ENCODE measurements at places on chromosomes 4 and X.

- no peak for DNase-seq
- no peaks in the 10 kb centered on the region for H3K36me3 ChIP-seq
- no peak overlapping the region for H3K27ac ChIP-seq
- H3K4me3 ChIP-seq, result no peak overlapping the region
- H3K4me1 ChIP-seq, result no peaks in the 10 kb centered on the region
These were observed 80.4 kb downstream of the HS6ST2 start for GRCh38 chrX:132877954-132878536.

GRCh38 chr4:41647383-41647782 is 101.1 kb downstream of the PHOX2B start:
- no peak for DNase-seq
- H3K4me1 ChIP-seq, result peaks cover 5% of the 10 kb centered on the region
- H3K4me3 ChIP-seq, result no peak overlapping the region
- H3K27me3 ChIP-seq, result peaks cover 20% of the 10 kb centered on the region

GRCh38 chr4:122739174-122739573 is 6.7 kb downstream of the BBS12 start:
- H3K36me3 ChIP-seq, result peaks cover 20% of the 10 kb centered on the region
- DNase-seq, result peak; percentile 85
- H3K4me1 ChIP-seq, result no peaks in the 10 kb centered on the region
- no peak overlapping the region for H3K4me3 ChIP-seq
- H3K27me3 ChIP-seq, result no peaks in the 10 kb centered on the region

DNA sequence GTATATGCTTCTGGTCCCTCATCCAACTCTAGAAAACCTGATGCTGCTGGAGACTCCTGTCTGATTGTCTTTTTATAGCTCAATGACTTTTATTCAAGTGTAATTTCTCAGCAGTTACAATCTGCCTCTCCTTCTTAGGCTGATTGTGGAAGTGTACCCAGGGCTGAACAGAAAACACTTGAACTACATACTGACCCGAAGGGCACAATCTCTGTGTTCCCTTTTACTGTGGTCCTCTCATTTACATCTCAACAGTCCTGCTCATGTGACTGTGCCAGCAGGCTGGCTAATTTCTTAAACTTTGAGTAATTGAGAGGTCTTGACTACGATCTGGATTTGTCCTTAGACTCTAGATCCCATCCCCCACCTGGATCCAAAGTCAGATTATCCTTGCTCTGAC is 863.4 kb downstream of the PDHA2 start:
- no peak overlapping the region for H3K4me3 ChIP-seq
- H3K36me3 ChIP-seq, result no peaks in the 10 kb centered on the region
- no peak overlapping the region for H3K27ac ChIP-seq
- no peaks in the 10 kb centered on the region for H3K27me3 ChIP-seq
- no peaks in the 10 kb centered on the region for H3K4me1 ChIP-seq

- H3K4me1 ChIP-seq, result no peaks in the 10 kb centered on the region
- no peak for DNase-seq
- H3K36me3 ChIP-seq, result no peaks in the 10 kb centered on the region
- no peak overlapping the region for H3K4me3 ChIP-seq
- H3K27ac ChIP-seq, result no peak overlapping the region
These were observed 8.5 kb downstream of the RAPGEF2 start for GRCh38 chr4:159111416-159111815.

DNA sequence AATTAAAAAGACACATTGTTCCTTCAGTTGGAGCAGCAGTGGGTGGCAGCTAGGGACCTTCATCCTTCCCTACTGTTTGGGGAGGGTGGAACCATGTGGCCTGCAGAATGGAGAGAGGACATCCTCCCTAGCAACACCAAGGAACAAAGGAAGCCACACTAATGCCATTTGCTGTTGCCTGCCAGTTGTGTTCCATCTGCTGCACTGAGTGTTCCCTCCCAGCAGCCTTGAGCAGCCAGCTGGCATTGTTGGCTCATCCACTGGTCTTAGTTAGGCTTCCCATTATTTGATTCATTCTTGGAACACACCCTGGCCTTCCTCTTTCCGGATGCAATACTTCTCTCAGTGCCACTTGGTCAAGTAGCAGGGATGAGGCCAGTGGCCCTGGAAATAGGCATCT is 25.0 kb upstream of the HMGB3 start:
- H3K4me1 ChIP-seq, result no peaks in the 10 kb centered on the region
- no peaks in the 10 kb centered on the region for H3K27me3 ChIP-seq
- no peak overlapping the region for H3K4me3 ChIP-seq
- H3K36me3 ChIP-seq, result no peaks in the 10 kb centered on the region
- no peak for DNase-seq

- H3K4me3 ChIP-seq, result no peak overlapping the region
- no peaks in the 10 kb centered on the region for H3K4me1 ChIP-seq
- DNase-seq, result no peak
- H3K27me3 ChIP-seq, result no peaks in the 10 kb centered on the region
- H3K27ac ChIP-seq, result no peak overlapping the region
These were observed 782.8 kb upstream of the MAGEB2 start for GRCh38 chrX:29432534-29432933.

DNA sequence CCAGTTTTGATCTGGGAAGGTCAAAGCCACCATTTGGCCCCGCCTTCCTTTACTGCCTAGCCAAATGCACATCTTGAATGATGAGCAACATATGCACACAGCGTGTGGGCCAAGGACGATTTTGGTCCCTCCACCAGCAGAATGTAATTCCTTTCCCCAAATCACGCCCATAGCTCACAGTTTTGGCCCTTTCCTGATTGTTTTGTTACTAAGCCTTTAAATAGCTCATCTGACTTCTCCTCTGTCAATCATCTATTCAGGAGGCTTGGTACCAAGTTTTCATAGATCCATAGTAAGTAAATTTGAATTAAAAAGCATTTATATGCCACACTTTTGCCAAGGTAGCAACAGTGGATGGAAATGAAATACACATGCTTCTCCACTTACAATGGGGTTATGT is 123.3 kb downstream of the NFKB1 start:
- H3K4me1 ChIP-seq, result peaks cover 20% of the 10 kb centered on the region
- no peak overlapping the region for H3K4me3 ChIP-seq
- no peaks in the 10 kb centered on the region for H3K36me3 ChIP-seq
- H3K27me3 ChIP-seq, result no peaks in the 10 kb centered on the region
- H3K27ac ChIP-seq, result no peak overlapping the region

DNA sequence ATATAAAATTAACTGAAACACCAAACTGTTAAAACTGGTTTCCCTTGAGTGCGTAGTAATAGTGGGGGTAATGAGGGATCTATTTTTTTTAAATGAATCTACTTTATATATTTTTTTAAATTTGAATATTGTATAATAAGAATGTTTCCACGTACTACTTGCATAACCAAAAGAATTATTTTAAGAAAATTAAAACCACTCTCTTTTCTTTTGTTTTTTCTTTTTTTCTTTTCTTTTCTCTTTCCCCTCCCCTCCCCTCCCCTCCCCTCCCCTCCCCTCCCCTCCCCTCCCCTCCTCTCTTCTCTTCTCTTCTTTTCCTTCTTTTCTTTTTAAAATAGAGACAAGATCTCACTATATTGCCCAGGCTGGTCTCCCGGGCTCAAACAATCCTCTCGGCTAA is 166.9 kb upstream of the MID1 start:
- H3K4me3 ChIP-seq, result no peak overlapping the region
- DNase-seq, result no peak
- no peaks in the 10 kb centered on the region for H3K4me1 ChIP-seq
- no peaks in the 10 kb centered on the region for H3K36me3 ChIP-seq
- H3K27ac ChIP-seq, result no peak overlapping the region

DNA sequence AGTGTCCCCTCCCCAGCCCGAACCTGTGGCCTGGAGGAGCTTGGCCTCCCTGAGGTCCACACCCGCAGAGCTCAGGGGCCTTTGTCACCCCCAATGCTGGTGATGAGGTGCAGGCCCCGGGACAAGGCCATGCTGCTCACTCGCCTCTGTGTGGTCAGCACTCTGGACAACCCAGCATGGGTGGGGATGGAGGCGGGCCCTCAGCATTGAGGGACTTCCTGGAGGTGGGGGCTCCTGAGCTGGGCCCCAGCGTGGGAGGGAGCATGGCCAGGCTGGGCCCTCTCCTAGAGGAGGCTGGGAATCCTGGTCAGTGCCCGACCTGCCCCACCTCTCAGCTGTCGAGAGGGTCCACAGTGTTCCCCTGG is 30.6 kb downstream of the TACC3 start:
- no peak for DNase-seq
- H3K27me3 ChIP-seq, result peaks cover 32% of the 10 kb centered on the region
- no peak overlapping the region for H3K4me3 ChIP-seq
- H3K4me1 ChIP-seq, result peaks cover 24% of the 10 kb centered on the region
- H3K27ac ChIP-seq, result no peak overlapping the region

DNA sequence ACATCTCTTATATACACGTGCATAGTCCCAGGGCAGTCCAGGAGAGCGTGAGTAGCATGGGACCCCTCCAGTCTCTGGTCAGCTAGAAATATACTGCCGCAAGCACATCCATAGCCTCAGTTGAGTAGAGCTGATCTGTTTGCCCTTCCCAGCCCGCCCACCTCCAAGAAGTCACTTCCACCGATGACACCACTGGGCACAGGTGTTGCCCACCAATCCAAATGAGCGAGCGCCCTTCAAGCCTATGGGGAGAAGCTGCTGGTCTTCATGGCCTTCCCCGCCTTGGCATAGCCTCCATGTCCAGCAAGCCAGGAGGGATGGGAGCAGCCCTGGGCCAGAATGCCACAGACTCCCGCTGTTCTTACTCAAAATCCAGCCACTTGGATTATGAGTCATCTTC is 10.2 kb downstream of the DUSP9 start:
- H3K36me3 ChIP-seq, result no peaks in the 10 kb centered on the region
- DNase-seq, result no peak
- no peak overlapping the region for H3K27ac ChIP-seq
- H3K4me1 ChIP-seq, result no peaks in the 10 kb centered on the region
- peaks cover 5% of the 10 kb centered on the region for H3K27me3 ChIP-seq
- no peak overlapping the region for H3K4me3 ChIP-seq

GRCh38 chr4:81723927-81724587 is 252.3 kb upstream of the RASGEF1B start:
- no peak for DNase-seq
- H3K4me3 ChIP-seq, result no peak overlapping the region
- H3K27ac ChIP-seq, result no peak overlapping the region
- H3K36me3 ChIP-seq, result no peaks in the 10 kb centered on the region
- H3K4me1 ChIP-seq, result peaks cover 3% of the 10 kb centered on the region
- no peaks in the 10 kb centered on the region for H3K27me3 ChIP-seq

DNA sequence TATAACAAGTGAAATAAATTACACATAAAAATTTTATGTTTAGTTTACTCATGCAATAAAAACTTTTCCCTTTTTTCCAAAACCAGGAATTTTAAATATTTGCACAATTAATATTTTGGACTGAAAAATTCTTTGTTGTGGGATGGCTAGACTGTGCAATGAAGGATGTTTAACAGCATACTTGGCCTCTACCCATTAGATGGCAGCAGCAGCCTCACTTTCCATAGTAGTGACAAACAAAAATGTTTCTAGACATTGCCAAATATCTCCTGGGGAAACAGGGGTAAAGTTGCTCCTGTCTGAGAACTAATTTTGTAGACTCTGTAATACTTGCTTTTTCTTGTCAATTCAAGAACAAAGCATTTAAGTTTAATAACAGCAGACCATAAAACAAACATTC is 49.8 kb downstream of the SCLT1 start:
- DNase-seq, result peak; percentile 21
- H3K4me1 ChIP-seq, result peaks cover 2% of the 10 kb centered on the region
- H3K27me3 ChIP-seq, result no peaks in the 10 kb centered on the region
- no peak overlapping the region for H3K27ac ChIP-seq
- H3K36me3 ChIP-seq, result peaks cover 3% of the 10 kb centered on the region

GRCh38 chrX:70979136-70979762 is 48.4 kb upstream of the SLC7A3 start:
- no peak overlapping the region for H3K27ac ChIP-seq
- H3K4me3 ChIP-seq, result no peak overlapping the region
- H3K27me3 ChIP-seq, result peaks cover 4% of the 10 kb centered on the region
- H3K4me1 ChIP-seq, result no peaks in the 10 kb centered on the region

GRCh38 chr4:1988327-1988724 is 20.4 kb downstream of the NELFA start:
- H3K4me1 ChIP-seq, result peaks cover 5% of the 10 kb centered on the region
- no peaks in the 10 kb centered on the region for H3K27me3 ChIP-seq
- no peak overlapping the region for H3K27ac ChIP-seq
- DNase-seq, result no peak
- peaks cover 93% of the 10 kb centered on the region for H3K36me3 ChIP-seq
- no peak overlapping the region for H3K4me3 ChIP-seq

DNA sequence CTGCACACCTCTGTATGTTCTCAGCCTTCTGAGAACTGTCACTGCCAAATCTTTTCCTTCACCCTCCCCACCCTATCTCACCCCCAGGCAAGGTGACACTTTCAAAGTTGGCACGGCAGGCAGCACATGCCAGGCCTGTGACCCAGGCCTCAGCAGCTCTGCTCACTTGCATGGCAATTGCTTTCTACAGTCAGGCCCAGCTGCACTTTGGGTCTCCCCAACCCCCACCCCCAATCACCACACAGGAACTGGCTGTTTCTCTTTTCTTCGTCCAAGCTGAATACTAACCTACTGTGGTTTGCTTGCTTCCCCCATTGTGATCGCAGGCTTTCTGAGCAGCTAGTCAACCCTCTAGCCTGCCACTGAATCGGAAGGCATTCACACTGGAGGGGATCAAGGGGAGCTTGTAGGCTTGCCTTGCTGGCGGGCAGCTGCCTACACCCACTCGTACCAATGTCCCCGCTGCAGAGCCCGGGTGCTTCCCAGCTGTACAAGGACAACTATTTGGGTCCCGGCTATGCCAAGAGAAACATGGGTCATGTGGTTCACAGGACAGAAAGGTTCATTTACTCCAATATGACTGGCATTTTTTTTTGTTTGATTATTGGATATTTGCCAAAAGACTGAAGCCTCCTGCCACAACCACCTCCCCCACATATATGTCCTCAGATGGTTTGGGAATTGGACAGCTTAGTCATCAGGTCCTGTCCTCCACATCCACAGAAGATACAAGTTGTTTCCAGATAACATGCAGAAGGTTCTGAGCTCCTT is 28.1 kb downstream of the SLC25A43 start:
- H3K4me1 ChIP-seq, result peaks cover 5% of the 10 kb centered on the region

GRCh38 chr4:52604215-52604614 is 54.9 kb downstream of the USP46 start:
- no peak overlapping the region for H3K27ac ChIP-seq
- H3K36me3 ChIP-seq, result peaks cover 17% of the 10 kb centered on the region
- H3K4me1 ChIP-seq, result peaks cover 4% of the 10 kb centered on the region
- no peaks in the 10 kb centered on the region for H3K27me3 ChIP-seq
- H3K4me3 ChIP-seq, result no peak overlapping the region

GRCh38 chr4:16055873-16056272 is 27.9 kb downstream of the PROM1 start:
- no peak overlapping the region for H3K4me3 ChIP-seq
- no peaks in the 10 kb centered on the region for H3K27me3 ChIP-seq
- H3K4me1 ChIP-seq, result peaks cover 3% of the 10 kb centered on the region
- DNase-seq, result no peak

Measured in mesenchymal stem cell (in vitro differentiated cells and primary cell).